ENCODE measurements at places on chromosomes 2 and 18.

GRCh38 chr2:226477221-226478108 lies 322.2 kb downstream of the IRS1 start:
- DNase-seq = no peak

- no peak for DNase-seq
Observed at GRCh38 chr18:67433971-67434370, 82.5 kb downstream of the DSEL start.

GRCh38 chr2:240293557-240294461 lies 141.7 kb upstream of the GPC1 start:
- DNase-seq = no peak

DNA sequence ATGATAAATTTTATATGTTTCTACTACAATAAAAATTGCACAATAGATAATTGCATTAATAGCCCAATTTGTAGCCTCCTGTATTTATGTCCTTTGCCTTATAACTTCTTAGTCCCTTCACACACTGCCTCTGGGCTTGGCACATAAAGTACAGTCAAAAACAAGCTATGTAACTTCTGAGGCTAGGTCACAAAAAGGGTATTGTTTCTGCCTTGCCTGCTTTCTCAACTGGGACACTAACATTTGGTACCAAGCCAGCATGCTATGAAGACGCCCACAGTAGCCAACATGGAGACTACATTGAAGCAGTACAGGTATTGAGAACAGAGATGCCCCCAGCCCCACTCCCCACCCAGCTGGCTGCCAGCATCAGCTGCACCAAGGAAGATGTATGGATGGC lies 5.4 kb upstream of the SLC3A1 start:
- DNase-seq = no peak

GRCh38 chr2:234789556-234790325 lies 162.1 kb upstream of the SH3BP4 start:
- no peak for DNase-seq

DNA sequence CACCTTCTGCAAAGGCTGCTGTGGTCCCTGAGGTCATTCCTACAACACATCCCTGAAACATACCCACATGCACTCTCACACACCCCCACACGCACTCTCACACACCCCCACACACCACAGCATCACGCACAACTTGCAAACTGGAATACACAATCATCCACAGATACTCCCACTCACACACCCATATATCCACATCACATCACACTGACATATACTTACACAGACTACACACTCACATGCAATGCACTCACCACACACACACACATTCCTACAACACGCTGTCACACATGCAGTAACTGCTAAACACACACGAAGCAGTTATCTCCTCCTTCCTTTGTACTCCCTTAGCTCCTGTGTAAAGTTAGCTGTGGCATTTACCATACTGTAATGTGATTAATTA lies 57.1 kb upstream of the PKDCC start:
- DNase-seq = no peak

- no peak for DNase-seq
Observed at GRCh38 chr2:95383635-95384027, 18.9 kb upstream of the FAHD2A start.

GRCh38 chr2:236544362-236544761 lies 25.3 kb upstream of the ACKR3 start:
- no peak for DNase-seq

DNA sequence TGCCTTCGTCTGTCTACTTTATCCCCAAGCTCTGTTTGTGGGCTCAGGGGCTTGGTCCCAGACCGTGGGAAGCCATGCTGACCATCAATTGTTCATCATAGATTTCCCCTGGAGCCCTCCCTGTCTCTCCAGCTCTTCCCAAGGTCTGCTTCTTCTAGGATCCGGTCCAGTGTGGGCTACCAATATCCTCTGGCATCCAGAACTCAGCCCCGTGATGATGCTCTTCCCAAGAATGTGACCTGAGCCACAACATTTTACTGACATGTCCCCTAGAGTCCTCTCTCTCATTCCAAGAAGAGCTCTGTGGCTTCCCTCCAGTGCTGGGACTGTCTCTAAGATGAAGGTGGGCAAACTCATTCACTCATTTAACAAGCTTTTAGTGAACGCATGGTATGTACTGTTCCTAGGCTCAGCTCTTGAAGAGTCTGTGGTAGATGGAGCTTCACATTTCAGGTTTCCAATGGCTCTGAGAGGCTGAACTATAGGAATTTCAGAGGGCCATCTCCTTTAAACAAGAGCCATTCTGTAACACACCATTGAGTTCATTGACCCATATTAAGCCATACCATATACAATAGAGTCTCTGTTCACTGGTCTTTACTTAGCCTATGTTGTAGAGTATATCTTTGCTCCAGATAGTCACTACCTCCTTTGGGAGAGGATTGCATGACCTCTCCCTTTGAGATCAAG lies 142.0 kb upstream of the APCDD1 start:
- DNase-seq = no peak

- DNase-seq = no peak
Observed at GRCh38 chr2:85393836-85394235, 16.3 kb downstream of the CAPG start.

DNA sequence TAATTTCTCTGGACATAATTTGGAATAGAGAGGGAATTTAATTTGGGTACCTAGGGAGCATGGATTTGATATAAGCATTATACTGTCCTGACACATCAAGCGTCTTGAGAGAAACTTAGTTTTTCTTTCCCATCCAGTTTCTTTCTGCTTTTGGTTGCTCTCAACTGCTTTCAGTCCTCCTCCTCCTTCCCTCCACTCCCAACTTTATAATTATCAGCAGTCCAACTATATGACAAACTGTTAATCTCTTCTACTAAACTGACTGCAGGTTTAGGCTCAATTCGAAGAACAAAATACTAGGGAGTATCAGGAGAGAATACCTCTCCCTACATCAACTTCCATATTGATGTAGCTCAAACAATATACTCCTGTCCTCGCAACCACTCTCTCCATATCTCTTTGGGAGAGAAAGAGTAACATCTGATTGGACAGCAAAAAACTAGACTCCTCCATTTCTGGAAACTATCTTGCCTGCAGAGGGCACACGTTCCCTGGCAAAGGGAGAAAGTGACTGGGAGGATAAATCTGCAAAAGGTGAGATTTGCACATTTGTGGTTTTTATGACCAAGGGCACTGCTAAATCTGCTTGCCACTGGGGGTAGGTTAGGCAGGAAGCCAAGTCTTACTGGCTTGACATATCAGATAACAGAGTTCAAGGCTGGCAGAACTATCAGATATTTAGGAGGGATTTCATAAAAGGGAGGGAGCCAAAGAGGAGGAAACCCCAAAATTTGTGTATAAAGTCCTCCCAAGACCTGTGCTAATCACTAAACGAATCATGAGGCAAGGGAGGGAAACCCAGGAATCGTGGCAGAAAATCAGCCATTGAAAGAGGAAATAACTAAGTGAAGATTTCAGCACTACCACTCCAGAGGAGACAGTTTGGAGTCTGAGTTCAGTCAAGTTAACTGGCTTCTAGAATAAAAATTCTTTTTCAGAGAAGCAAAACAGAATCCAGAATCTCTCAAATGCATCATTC lies 40.0 kb downstream of the ICA1L start:
- peak; percentile 40 for DNase-seq

DNA sequence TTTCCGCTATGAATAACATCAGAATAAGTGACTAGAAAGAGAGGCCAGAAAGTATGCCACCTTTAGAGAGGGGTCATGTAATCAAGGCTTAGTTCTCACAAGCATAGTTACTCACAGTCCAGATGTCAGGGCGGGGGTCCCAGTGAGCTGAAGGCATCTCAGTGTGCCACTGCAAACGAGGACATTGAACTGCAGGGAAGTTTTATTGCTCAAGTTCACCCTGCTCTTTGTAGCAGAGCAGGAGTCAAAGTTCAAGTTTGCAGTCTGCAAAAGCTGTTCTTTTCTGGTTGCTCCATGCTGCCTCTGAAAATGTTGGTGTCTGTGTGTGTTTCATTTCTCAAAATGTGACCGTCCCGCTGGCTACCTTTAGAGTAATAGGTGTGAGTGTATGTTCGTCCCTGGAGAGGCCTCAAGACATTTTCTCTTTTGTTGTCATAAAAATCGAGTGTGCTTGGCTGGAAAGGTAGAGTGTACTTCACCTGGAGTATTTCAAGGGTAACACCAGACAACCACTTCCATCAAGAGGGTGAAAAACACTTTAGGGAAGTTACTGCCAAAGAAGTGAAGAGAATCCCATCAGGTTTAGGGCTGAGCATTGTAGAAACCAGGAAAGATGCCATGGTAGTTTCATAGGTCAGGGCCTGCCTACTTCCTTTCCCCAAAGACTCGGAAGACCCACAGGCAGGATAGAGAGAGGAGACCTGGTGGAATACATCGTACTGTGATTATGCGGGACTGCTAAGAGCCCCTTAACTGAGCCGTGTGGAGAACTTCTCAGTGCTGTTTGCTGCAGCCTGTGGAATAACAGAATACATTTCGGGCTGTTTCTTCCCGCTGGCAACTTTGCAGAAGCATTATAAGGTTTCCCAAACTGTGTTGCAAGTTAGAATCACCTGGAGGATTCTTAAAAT lies 89.9 kb downstream of the LYPD6 start:
- DNase-seq = no peak

GRCh38 chr2:28639836-28640235 lies 111.8 kb upstream of the PPP1CB start:
- no peak for DNase-seq

DNA sequence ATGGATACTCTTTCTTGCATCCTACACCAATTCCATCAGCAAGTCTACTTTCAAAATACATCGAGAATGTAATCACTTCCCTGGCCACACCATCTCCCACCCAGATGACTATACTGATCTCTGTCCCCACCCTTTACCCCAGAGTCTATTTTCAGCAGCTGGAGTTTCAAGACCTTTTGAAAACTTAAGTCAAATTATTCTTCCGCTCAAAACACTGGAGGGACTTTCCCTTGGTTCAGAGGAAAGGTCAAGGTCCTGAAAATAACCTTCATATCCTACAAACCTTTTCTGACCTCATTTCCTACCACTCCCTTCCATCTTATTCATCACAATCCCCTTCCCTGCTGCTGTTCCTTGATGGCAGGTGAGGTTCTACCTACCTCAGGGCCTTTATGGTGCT lies 58.8 kb upstream of the LYPD6 start:
- DNase-seq = no peak

DNA sequence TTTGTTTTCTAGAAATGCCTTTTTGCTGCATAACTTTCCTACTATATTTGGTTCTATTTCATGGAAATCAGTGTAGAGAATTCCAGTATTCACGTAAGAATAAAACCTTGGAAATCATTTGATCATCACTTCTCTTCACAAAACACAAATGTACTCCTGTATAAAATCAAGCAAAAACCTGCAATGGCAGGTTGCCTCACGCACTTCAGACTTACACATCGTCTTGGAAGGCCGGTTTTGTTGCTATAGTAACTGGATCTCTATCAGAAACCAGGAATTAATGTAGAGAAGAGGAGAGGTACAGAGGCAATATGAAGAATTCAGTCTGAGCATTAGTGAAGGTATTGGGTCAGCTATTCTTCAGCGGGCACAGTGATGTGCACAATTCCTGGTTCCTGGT lies 370.7 kb upstream of the CYRIA start:
- no peak for DNase-seq

DNA sequence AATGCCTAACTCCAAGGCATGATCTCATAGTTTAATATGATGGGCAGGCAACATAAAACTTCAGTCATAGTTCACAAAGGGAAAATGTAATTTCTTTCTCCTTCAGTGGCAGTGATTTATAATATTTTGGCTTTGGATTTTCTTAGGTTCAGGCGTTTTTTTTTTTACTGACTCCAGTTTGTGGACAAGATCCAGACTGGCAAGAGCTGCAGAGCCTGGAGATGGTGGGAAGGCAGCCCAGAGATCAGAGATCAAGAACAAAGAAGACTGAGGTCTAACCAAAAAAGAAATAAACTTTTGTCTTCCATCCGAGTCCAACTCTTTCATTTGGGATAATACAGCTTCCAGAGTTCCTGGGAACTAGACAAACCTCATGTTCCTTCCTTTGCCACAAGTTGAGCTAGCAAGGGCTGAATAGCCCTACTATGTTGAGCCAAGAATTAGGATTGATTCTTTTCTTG lies 215.3 kb upstream of the SETBP1 start:
- no peak for DNase-seq

DNA sequence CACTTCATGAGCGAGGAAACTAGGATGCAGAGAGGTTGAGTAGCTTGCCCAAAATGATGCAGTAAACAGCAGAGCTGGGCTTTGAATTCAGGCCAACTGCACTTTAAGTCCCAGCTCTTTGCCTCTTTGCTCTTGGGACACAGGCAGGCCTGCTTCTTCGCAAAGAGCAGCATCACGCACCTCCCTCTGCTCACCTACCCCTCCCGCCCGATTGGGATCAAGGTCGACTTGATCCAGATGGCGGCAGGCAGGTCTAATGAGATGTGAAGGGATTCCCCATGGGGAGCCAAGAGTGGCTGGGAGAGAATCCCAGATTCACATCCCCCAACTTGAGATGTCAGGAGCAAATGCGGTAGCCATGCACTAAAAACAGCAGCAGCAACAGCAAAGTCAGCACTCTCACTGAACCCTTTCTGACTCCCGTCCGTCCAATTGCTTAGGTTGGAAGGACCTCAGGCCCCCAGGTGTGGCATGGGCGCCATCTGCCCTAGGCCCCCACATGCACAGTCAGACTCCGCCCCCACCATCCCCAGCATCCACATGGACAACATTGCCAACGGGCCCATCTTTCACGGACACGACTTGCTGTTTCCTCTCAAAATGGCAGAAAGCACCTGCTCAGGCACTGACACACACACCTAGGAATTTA lies 84.3 kb upstream of the MAP4K4 start:
- no peak for DNase-seq

DNA sequence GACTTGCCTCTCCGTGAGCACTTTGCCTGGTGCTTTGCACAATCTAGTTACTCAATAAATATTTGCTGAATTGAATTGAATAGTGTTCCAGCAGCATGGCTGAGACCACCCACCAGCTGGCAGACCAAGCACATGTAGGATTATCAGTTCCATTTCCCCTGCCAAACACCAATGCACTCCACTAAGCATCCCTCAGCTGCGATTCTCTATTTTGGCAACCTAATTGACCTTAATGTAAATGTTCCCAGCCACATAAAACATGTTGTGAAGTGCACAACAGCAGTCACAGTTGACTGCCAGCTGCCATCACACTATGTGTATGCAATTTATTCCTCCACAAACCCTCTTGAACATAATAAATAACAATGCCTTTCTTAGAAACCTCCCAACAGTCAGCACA lies 1879.4 kb upstream of the PIK3C3 start:
- no peak for DNase-seq

DNA sequence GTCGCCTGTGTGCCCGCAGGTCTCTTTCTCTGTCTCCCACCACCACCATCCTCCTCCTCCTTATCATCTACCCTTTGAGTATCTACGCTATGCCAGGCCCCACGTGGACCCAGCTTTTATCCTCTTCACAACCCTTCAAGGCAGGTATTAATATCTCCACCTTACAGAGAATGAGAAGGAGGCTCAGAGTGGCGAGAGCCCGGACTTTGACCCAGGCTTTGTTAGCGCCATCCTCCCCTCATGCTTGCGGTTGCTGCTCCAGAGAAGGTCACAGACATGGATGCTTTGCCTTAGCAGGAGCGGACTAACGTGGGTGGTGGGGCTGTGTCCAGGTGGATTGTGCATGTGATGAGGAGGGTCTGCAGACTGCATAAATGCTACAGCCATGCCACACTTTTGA lies 119.8 kb downstream of the CELF4 start:
- no peak for DNase-seq

All from stimulated activated CD4-positive, alpha-beta T cell treated with anti-CD3 and anti-CD28 coated beads, Interleukin-4, amount 100 ng/mL, for 24 hours (primary cell).